ENCODE measurements at places on chromosomes 3 and 15.
A peak's percentile ranks its signal among the peaks of the same experiment; 100 is the strongest.

- peak; percentile 62 for DNase-seq
Measured at GRCh38 chr3:196563721-196564225, 4.6 kb downstream of the WDR53 start.

DNA sequence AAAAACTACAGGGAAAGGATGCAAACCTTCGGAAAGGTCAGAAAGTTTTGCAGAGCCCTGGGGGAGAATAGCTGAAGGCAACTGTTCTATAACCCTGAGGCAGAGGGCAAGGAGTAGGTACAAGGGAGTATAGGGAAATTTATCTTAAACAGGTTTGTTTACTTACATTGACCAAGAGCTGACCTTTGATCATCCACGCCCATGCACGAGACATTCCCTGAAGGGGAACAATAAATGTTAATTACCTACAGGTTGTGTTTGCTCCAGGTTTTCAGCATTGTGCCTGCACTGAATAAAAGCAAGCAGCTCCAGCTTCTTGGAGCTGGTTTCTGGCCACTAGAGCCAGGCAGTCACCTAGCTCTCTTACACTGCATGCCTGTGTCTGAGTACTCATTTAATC is 524.5 kb upstream of the TGFBR2 start:
- no peak for DNase-seq

GRCh38 chr3:101542957-101543356 is 18.7 kb upstream of the TRMT10C start:
- DNase-seq: peak; percentile 23

- no peak for DNase-seq
Measured at GRCh38 chr3:59558906-59559720, 509.3 kb upstream of the CFAP20DC start.

DNA sequence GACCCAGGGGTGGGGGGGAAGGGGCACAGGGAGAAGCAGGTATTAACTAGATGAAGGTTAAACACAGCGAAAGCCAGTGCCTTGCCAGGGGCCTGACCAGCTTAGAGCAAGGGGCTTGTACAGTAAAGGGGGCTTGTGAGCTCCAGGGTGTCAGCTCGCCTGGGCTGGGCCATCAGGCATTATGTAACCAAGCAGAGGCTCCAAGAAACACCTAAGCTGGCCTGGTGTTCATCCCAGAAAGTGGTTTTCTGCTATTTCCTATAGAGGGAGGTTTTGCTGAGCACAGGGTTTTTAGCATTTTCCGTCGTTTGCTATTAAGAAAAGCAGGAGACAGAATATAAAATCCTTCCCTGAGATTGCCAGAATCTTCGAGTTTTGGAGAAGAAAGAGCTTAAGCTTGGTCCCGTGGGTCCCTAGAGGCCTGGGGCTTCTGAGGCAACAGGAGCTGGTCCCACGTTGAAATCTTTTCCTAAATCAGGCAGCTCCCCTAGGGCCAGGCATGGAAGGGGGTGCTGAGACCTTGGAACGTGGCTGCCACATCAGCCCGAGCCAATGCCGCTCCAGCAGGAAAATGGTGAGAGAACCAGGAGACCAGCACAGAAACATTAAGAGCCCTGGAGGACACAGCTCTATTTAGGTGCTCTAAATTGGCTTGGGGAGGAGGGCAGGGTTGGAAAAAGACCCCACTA is 71.4 kb downstream of the ISG20 start:
- DNase-seq: no peak

DNA sequence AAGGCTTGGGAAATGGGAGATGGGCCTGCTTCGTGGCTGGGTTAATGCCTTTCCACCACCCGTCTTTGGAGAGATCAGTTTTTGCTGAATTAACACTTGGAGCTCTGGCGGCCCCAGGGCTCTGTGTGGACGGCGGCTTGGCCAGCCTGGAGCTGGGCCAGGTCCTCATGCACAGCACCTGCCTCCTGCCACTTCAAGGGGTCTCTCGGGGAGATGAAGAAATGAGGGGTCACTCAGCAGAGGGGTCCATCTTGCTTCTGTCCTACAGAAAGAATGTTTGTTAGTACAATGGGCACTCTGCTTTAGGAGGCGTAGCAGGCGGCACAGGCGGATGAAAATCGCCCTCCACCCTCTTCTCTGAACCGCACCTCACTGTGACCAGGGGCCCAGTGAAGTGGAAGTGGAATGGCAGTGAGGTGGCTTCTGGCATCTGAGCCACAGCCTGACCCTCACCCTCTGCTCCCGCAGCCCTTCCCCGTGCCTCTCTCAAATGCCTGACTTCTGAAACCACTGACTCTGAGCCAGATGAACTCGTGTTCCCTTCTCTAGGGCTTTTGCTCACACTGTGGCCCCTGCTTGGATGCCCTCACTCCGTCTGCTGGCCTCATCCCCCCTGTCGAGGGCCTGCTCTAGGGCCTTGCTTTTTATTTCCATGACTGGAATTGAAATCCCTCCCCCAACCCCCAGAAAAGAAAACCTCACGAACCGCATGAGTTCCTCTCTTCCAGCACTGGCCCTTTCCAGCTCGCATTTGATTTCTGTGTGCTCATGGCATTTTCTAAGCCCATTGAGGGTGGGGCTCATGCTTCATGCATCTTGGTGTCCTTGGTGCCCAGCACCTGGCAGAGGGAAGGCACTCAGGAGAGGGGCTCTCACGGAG is 42.2 kb downstream of the CHDH start:
- DNase-seq: no peak

GRCh38 chr3:64163755-64164148 is 61.5 kb downstream of the PRICKLE2 start:
- no peak for DNase-seq

DNA sequence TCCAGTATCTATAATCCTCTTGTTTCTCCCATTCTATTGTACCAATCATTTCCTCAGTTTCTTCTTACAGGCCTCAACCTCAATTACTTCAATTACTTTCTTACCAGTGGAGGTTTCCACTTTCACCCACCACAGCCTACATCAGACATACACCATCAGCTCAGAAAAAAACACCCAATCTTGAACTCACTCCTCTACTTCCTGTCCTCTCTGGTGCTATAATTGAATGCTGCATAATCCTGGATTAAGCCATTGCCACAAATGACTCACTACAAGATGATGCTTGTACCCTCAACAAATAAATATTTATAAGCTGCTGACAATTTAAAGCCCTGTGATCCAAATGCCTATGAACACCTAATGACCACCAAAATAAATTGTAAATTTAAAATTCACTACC is 18.5 kb downstream of the RYK start:
- no peak for DNase-seq

DNA sequence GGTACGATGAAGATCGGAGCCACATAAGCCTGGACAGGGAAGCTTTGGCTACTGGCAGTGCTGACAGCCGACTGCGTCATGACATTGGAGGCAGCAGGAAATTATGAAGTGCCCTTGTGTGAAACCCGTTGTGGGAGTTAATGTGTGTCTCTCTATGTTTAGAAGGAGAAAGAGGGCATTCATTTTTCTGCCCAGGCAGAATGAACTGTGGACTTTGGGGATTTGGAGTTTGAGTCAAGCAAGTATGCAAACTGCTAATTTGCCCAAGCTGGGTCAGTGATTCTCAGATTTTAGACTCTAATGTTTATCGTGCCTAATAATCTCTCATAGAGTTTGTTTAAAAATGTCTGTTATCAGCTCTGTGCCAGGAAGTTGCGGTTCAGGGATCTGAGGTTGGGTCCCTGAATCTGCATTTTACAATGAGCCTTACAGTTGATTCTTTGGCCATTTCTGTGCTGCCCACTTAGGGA is 5.6 kb downstream of the CTXND1 start:
- no peak for DNase-seq

- no peak for DNase-seq
Measured at GRCh38 chr15:87634361-87634760, 622.2 kb downstream of the NTRK3 start.

GRCh38 chr15:21271566-21271965 is 168.7 kb downstream of the POTEB3 start:
- DNase-seq: no peak

DNA sequence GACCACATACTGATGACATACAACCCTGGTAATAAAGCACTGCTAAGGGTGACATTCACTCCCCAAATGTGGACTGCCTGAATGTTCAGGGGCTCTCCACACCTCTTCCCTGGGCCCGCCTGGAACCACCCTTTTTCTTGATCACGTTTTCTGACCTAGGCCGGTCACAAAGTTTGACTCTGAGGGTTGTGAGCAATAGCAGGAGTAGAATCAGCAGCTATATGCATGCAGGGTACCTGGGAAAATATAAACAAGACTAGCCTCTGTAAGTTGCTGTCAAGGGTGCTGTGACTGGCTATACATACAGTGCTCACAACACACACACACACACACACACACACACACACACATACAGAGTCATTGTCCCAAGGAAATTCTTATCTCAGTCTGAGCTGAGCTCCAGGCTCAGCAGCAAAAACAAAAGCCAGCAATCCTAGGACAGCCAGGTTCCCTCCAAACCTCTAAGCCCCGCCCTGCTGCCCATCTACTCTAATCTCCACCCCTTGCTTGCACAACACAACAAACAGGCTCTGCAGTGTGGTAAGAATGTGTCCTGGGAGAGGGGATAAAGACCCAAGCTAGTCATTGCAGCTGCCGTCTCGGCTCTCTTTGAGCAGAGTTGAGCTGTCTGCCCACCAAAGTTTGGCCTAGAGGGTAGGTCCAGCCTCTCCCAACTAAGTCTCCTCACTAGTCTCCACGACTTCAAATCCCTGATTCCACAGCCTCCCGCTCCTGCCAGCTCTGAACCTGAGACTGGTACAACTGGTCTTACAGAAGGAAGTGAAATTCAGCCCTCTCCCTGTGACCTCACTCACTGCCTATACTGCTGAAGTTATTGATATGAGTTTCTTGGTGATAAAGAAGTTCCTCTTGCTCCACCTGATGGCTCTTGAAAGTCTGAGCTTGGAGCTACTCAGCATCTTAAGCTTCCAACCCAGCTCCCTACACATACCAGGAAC is 2.2 kb downstream of the BMF start:
- DNase-seq: no peak

DNA sequence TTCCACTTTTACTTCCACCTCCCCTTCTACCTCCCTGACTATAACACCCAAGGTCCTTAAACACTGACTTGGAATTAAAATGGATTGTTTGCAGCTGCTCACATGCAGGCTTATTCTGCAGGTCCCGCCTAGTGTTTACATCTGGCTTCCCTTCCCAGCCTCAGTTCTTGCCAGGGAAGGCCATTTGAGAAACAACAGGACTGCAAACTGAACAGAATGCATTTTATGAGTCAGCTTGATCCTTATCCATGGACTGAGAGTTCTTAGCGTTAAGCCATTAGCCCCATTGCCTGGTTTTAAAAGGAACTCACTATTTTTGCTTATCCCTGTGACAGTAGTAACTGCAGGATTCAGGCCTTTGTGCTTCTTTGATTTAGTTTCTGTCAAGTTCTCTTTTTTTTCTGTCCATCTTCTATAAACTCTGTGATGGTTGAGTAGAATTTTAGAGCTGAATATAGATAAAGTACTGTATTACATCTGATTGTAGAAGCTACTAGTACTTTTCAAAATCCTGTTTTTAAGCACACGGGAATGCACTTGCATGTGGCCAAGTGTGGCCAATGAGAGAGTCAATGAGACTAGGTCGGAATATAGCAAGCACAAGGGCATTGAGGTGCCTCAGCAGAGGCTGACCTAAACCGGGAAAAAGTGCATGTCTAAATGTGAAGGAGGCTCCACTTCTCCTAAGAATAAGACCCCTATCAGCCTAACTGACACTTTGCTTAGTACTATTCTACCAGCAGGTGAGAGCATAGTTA is 106.4 kb downstream of the TUSC7 start:
- no peak for DNase-seq

GRCh38 chr3:63132461-63133250 is 145.5 kb upstream of the SYNPR start:
- no peak for DNase-seq

DNA sequence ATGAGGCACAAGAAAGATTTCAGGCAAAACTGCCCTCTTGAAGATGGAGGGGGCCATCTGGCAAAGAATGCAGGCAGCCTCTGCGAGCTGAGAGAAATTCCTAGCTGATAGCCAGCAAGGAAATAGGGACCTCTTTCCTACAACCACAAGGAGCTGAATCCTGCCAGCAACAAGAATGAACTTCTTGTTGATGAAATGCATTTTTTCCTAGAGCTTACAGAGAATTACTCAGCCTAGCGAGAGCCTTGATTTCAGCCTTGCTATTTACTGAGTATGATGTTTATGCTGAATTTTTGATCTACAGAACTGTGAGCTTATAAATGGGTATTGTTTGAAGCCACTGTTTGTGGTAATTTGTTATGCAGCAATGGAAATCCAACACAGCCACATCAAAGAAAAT is 148.5 kb upstream of the NAALADL2 start:
- DNase-seq: no peak

DNA sequence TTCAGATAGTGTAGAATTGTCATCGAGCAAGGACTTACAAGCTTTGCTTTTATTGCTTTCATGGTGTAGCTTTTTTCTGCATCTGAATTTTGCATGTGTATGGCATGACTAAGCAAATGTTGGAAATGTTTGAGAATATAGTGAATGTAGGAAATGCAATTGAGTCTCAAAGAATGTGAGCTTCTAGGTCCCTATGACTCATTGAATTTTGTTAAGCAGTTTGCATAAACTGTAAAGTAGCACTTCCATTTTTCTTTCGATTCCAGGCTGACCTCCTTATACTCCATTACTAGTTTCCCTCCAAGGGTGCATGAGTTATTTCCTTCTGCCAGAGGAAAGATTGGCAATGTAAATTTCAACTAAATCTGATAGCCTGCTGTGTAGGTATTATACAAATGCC is 619.2 kb downstream of the DIPK2A start:
- DNase-seq: no peak

GRCh38 chr3:56800832-56801661 is 702 bp downstream of the ARHGEF3 start:
- peak; percentile 29 for DNase-seq

DNA sequence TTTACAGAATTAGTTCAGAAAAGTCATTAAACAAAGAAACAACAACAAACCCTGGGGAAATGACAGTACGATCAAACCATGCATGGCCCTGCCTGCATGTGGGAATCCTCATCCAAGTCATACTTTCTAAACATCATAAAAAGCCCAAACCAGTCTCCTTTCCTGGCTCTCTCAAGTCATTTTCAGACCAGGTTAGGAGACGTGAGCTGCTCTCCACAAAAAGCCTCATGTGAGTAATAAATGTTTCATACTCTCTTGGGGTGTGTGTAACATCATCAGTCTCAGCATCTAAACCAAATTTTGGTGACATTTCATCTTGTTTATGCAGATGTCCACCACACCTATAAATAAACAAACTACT is 18.9 kb downstream of the GREM1 start:
- DNase-seq: no peak

- DNase-seq: no peak
Measured at GRCh38 chr15:52805351-52806283, 15.5 kb upstream of the ONECUT1 start.

GRCh38 chr3:122508135-122508914 is 6.4 kb downstream of the KPNA1 start:
- DNase-seq: no peak

All from CD4-positive, alpha-beta T cell treated with Interleukin-10 for 1 hour (primary cell).